HAP-1 (cell line): ENCODE measurements at places on chromosomes 4 and X.

- DNase-seq: no peak
Measured at GRCh38 chrX:133649651-133650050, 234.4 kb upstream of the GPC4 start.

DNA sequence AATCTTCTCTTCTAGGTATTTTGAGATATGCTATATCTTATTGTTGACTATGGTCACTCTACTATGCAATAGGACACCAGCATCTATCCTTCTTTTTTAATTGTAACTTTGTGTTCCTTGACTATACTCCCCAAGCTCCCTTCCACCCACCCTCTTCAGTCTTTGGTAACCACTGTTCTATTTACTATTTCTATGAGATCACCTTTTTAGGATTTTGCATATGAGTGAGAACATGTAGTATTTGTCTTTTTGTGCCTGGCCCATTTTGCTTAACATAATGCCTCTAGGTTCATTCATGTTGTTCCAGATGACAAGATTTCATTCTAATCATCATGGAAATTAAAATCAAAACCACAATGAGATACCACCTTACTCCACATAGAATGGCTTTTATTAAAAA, 63.3 kb upstream of the BANK1 start:
- DNase-seq: no peak

DNA sequence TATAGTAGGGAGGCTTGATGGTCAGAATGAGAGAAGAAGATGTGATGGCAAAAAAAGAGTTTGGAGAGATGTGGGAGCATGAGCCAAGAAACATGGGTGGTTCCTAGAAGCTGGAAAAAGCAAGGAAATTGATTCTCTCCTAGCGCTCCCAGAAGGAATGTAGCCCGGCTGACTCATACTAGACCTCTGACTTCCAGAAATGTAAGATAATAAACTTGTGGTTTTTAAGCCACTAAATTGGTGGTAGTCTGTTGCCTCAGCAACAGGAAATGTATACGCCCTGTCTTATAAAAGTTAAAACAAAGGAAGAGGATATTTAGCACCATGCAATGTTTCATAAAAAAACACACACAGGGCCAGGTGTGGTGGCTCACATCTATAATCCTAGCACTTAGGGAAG, 182.7 kb upstream of the PCDH7 start:
- DNase-seq: no peak

DNA sequence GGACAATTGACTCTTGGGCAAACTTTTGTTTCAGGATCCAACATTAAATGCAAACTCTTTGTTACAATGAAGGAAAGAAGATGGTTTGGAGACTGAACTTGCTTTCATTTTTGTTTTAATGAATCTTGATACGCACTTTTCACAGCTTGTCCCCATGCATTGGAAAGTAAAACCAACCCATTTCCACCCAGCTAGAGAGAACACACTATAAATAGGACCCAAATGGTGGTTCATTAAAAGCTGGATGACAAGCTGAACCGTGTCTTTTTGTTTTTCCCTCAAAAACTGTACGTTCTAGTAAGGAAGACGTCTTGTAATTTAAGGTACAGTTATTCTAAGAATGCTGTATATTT, 95.3 kb upstream of the EGFL6 start:
- DNase-seq: no peak

- DNase-seq: peak; percentile 65
Measured at GRCh38 chr4:95190751-95191436, 357.9 kb downstream of the UNC5C start.

- DNase-seq: peak; percentile 67
Measured at GRCh38 chrX:25523574-25524540, 508.1 kb upstream of the ARX start.

GRCh38 chr4:183485411-183486160, 19.3 kb upstream of the ING2 start:
- DNase-seq: no peak

GRCh38 chr4:1236103-1236641, 12.8 kb downstream of the CTBP1 start:
- DNase-seq: no peak

- DNase-seq: no peak
Measured at GRCh38 chr4:107999932-108000539, 10.3 kb downstream of the HADH start.

GRCh38 chrX:10237241-10237640, 80.5 kb downstream of the CLCN4 start:
- no peak for DNase-seq

DNA sequence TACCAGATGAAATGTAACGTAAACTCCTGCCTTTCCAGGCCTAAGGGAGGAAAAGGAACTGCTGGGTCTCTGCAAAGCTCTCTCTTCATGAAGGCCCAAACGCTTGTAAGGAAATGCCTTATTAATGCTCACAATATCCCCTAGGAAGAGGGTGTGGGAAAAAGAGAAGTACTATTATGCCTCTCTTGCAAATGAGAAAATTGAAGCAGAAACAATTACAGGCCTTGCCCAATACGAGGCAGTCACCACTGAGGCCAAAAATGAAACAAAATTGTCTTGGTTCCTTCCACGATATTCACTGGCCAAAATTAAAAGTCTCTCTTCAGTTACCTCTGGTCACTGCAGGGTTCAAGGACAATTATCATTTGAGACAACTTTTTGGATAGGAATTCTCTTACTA, 3.2 kb downstream of the SCARB2 start:
- no peak for DNase-seq

DNA sequence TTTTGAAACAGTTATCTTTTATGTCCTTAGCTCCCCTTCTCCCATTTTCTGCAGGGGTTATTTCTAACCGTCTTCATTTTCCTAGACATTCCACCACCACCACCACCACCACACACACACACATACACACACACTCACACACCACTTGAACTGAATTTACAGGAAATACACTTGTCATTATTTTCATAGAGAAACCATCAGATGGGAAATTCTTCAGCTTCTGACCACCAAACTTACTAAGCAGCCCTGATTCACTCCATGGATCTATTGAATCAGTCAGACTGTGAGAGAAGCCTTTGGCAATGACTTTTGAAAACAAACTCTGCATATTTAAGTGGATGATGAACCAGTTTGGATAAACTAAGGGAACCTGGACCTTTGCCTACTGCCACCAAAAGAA, 210.1 kb upstream of the NHS start:
- DNase-seq: no peak

DNA sequence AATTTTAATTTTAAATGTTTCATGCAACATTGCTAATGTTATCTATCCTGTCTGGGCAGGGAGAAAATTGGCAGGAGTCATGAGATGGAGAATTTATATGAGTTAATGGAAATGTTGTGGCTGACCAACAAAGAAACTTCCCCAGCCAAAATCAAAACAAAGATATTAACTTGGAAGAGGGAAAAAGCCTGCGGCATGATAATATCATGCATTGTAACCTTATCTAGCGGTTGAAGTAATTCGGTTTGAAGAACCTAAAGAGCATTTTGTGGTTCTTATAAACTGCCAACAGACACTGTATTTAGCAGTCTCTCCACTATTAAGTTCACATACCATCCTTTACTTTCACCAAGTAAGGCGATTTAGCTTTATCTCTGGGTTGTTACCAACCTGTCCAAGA, 42.3 kb downstream of the DKK2 start:
- DNase-seq: no peak

- no peak for DNase-seq
Measured at GRCh38 chr4:140004549-140004895, 149.5 kb downstream of the MAML3 start.

DNA sequence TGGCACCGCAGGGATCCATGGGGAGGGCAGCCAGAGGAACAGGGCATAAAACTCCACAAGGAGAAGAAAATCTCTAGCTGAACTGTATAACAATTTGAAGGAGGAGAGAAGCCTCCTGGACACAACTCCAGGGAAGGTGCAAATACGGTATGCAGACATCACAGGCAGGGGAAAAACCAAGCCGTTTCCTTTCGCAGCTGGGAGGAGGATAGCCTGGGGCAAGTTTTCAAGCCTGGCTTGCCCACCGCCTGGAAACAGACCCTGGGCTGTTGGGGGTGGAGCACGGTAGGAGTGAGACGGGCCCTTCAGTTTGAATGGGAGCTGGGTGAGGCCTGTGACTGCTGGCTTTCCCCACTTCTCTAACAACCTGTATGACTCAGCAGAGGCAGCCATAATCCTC, 43.4 kb upstream of the TAF9B start:
- no peak for DNase-seq

GRCh38 chr4:166014411-166014810, 141.4 kb downstream of the TLL1 start:
- DNase-seq: no peak

DNA sequence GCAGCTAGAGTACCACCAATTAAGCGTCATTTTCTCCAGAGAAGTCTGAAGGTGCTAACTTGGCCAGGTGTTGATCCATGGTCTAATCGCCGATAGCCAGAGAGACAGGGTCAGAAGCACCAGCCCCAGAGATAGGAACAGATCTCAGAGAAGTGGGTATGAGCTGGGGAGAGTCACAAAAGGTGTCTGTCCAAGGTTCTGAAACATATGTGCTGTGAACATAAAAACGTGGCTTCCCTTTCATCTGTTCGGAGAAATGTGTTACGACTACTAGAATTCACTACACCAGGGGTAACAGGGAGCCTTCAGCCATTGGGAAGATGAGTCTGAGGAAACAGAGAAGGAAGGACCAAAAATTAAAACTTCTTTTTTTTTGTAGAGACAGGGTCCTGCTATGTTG, 91.3 kb downstream of the FBXL5 start:
- DNase-seq: no peak

GRCh38 chr4:145297556-145297955, 117.2 kb upstream of the OTUD4 start:
- DNase-seq: no peak

DNA sequence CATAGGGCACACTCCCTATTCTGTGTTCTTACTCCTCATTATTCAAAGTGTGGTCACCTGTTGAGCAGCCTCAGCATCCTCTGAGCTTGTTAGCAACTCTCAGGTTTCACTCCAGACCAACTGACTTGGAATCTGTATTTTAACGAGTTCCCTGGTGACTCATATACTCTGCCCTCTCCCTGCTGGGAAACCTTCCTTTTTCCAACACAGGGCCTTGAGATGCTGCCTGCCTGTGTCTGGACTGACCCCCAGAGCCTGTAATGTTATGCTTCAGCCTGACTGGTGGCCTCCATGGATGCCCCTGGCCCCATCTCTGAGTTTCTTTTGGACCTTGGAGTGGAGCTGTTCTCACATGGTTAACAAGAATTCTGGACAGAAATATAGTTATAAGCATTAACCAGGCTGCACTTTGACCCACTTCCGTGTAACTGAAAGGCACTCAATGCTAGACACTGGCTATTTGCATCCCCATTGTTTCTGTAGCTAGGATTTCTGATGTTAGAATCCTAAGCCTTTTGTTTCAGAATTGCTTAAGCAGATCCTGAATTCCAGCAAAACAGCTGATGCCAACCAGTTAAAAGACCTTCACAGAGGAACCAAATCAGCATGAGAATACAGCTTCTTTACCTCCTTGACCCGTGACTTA, 262.6 kb downstream of the STIM2 start:
- peak; percentile 97 for DNase-seq

- peak; percentile 27 for DNase-seq
Measured at GRCh38 chr4:75229806-75230570, 284.2 kb downstream of the RCHY1 start.

- no peak for DNase-seq
Measured at GRCh38 chr4:61299316-61299715, 99.2 kb downstream of the ADGRL3 start.

DNA sequence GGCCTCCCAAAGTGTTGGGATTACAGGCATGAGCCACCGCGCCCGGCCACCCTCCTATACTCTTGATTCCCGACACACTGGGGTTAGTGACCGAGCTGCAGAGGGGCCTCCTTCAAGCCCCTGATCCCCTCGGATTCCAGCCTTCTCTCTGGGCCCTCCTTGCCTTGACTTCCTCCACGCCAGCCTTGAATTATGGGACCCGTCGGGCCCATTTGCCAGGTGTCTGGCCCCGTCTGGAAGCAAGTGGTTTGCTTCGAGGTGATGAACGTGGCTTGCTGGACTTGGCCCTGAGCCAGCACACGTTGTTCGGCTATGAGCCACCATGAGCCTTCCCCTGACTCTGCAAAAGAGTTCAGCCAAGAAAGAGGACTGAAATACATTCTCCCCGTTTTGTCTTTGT, 37.4 kb upstream of the GRPEL1 start:
- DNase-seq: no peak
